ENCODE measurements at places on chromosomes 2 and 18.

GRCh38 chr18:54161267-54161666, 63.2 kb downstream of the MBD2 start:
- DNase-seq = no peak

GRCh38 chr2:147364597-147364996, 480.2 kb upstream of the ACVR2A start:
- no peak for DNase-seq

DNA sequence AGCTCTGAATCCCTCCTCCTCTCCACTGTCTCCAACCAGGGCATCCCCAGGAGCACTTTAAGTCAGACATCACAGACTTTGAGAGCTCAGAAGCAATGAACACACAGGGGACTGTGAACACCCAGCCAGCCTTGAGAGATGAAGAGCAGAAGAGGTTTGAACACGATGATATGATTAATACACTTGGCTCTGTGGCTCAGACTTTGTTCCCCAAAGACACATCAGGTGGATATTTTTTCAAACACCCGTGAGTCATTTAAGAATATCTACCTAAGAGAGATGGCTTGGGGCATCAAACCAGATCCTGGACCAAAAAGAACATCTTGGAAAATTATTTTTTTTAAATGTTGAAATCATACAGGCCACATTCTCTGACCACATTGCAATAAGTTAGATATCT, 134.9 kb upstream of the OTOS start:
- no peak for DNase-seq

DNA sequence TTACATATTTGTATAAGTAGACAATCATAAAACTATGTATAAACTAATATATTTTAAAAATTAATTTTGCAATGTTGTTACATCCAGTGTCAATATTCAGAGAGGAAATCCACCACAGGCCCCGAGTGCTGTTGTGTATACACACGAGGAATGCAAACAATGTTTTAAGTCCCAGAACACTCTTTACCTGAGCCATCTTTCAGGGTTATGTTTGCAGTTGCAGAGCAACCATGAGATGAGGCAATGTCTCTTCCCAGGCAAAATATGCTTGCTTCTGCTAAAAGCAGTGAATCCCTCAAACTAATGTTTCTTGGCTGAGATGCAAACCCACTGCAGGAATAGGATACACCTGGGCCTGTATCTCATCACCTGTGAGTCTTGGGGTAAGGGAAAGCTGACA, 91.3 kb downstream of the ASXL2 start:
- no peak for DNase-seq

DNA sequence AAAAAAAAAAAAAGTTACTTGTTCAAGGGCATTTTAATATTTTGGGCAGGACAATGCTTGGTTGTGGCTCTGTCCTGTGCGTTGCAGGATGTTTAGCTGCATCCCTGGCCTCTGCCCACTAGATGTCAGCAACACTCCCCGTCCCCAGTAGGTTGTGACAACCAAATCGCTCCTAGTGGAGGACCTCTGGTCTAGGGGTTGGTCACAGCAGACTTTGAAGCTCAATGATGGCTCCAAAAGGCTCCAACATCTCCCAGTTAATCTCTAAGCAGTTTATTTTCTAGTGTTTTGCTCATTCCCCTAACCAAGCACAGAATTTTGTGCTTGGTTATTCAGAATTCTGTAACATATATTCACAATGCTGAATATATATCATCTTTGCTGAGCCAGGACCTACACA, 67.0 kb downstream of the CHRNA1 start:
- DNase-seq = peak; percentile 88

DNA sequence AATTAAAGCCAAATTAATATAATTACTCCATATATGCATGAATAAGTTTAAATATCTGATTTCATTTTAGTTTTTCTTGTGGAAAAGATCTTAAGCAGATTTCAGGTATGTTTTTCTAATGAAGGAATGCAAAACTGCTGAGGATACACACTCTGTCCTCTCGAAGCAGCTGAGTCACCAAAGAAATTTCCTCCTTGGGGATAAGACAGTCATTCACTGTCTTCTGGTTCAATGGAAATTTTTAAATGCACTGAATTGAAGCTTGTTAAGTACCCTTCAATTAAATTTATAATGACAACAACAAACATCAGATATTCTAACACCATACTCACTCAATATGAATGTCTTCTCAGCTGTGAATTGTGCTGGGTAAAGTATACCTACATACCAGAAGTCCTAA, 101.5 kb upstream of the DNER start:
- peak; percentile 38 for DNase-seq

DNA sequence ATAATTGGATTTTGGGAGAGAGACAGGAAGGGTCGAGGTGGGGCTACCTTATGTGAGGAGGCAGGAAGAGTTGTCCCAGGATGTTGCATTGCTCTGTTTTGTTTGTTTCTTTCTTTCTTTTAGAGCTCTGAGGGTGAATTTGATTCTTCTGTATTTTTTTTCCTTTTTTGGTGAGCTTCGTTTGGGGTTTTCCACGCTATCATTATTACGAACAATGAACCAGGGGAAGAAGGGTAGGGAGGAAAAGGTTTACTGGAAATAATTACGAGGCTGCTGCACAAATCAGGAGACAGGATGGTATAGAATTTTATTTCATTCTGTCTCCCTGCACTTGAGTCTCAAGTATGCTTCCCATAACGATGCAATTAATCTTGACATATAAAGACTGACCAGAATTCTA, 51.4 kb upstream of the ZNF516 start:
- no peak for DNase-seq

- no peak for DNase-seq
These were observed 62.2 kb downstream of the CLHC1 start for GRCh38 chr2:55169915-55170314.

- no peak for DNase-seq
These were observed 7.8 kb downstream of the SCYGR2 start for GRCh38 chr2:227606476-227606875.

DNA sequence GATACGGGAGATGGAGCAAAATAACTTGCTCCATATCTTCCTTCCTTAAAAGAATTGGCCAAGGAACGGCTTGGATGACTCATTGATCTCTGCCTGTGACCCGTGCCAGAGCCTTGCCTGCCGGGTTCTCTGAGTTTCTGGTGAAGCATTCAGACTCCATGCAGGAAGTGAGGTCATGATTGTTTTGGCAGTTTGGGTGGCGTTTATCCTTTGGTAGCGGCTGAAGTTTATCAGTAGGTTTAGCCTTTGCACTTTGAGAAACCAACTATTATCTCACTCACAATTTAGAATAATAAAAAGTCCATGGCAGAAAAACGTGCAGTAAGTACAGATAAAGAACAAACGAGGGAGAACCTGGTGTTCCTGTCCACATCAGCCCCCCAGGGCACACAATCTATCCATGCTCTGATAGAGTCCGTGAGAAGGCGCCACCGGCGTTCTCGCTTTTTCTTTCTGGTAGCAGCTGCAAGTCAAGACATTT, 15.0 kb upstream of the CTAGE1 start:
- peak; percentile 86 for DNase-seq

- peak; percentile 32 for DNase-seq
These were observed 57.1 kb downstream of the SNORC start for GRCh38 chr2:232927032-232927792.

DNA sequence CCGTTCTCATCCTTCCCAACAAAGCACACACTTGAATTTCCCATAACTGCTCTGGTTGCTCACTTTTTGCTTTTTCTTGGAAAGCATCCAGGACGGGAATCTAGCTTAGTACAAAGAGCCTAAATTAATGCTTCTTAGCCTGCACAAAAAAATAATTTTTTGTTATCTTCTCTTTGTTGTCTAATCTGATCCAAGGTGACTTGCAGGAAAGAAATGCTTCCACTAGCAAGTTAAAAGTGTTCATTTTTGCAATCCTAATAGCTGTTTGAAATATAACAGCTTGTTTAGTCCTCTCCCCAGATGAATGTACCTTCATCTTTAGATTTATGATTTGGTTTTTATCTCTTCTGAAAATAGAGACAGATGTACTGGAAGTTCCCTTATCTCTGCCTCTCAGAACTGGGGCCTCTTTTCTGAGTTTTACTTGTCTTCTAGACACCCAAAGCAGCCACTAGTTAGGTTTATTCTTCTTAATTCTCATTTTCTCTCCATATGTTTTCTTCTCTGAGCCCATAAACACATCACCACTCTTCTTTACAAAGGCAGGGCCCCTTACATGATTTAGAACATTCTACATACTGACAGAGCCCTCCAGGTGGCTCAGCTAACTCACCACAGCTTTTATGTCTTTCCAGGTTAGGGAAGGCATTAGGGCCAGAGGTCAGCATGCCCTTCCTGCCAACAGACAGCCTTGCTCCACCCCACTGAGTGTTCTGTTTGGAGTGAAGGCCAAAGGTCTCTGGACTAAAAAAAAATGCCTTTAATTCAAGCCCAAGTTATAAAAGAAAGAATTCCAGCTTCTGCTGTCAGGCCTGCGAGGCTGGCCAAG, 74.7 kb upstream of the MAP4K3 start:
- no peak for DNase-seq

DNA sequence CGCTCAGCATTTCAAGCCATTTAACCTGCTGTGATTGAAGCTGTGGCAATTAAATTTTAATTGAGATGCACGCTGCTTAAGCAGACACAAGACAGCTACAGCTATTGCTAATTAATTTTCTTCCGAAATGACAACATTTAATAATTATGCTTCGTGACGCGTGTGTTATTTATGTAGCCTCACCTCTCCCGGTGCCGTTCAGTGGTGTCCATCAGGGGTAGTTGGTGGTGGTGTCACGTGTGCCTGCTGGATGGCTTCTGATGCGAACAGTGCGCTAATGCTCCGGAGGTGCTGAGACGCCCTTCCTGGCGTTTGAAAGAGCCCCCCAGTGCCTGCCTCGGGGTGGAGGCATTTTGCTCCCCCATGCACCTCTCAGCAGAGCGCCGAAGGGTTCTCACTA, 39.5 kb downstream of the GLI2 start:
- no peak for DNase-seq

DNA sequence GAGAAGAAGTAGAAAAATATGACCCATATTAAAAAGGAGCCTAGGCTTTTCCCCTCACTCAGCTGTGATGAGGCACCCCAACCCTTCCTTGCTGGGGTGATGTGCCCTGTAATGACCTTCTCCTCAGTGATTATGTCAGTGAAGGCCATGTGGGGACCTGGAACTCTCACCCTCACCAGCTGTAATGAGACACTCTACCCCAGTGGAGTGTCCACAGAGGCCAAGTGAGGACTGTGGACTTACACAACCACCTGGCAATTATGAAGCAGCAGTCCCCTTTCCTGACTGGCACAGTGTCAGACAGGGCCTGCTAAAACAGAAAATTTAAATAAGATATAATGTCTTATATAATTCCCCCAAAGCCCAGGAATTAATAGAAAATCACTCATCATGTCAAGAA, 54.2 kb downstream of the SEMA4F start:
- DNase-seq = no peak

- DNase-seq = no peak
These were observed 43.7 kb downstream of the ARL4C start for GRCh38 chr2:234453216-234453615.

GRCh38 chr18:6639305-6639704, 90.2 kb upstream of the ARHGAP28 start:
- DNase-seq = no peak

DNA sequence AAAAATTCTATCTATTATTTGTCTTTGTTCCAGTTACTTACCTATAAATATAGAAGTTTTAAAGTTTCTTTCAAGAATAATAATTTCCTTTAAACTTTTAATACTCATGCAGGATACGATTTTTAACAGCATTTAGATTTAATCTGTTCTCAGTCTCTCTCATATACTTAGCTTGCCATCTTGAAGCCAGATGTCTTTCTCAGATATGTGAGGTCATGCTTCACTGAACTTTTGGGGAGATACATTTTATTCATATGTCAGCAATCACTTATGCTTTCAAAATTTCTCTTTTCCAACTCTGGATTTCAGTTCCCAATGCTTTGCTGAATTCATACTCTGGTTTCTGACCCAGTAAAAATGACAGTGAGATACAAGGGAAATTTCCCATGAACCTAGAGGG, 66.5 kb upstream of the CCDC178 start:
- DNase-seq = no peak

DNA sequence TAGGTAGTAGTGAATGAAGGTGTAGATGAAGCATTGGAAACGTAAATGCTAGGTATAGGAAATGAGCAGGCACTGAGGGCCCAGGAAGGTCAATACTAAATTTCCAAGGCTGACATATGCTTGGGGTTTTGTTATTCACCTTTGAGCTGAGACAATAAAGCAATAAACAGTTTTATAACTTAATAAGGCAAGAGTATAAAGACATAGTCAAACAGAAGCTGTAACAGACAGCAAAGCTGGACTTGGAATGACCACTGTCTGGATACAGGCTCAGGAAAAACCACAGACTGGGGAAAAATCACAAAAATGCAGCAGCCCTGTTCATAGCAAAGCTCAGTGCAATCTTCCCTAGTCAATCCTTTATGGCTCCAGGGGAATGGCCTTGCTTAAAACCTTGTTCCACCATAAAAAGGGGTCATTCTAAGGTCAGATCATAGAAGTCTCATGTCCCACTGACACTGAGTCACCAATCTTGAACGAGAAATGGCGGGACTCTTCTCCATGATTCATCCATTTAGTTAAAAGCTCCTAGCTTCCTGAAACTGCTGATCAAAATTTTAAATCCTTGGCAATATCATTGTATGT, 493.3 kb downstream of the CMPK2 start:
- no peak for DNase-seq

- DNase-seq = no peak
These were observed 72.4 kb upstream of the TNP1 start for GRCh38 chr2:216932113-216932862.

GRCh38 chr2:53991948-53992347, 21.2 kb upstream of the PSME4 start:
- no peak for DNase-seq

DNA sequence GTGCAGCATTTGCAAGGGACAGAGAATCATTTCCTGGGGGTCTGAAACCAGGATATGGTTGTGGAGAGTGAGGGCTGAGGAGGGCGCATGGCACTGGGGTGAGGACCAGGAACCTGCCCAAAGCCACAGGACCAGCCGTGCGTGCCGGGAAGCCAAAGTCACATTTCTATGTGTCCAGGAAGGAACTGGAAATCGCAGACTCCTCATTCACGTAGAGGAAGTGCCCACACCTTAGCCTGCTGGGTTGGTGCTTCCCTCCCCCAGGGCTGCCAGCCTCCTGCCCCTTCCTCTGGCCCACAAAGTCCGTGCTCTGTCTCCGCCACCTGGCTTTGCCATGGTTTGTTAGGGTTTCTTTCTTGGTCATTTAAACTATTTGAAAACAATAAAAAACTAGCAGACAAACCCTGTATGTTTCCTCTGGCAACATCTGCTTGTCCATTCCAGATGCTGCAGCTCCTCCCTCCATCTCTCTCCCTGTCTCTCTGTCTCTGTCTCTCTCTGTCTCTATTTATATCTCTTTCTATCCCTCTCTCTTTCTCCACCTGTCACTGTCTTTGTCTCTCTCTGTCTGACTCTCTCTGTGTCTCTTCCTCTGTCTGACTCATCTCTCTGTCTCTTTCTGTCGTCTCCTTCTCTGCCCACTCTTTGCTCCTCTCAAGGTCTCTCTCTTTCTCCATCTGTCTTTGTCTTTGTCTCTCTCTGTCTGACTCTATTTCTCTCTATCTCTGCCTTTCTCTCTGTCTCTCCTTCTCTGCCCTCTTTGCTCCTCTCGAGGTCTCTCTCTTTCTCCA, 163.2 kb upstream of the TPO start:
- no peak for DNase-seq
